ENCODE measurements at places on chromosomes 16 and 17.

DNA sequence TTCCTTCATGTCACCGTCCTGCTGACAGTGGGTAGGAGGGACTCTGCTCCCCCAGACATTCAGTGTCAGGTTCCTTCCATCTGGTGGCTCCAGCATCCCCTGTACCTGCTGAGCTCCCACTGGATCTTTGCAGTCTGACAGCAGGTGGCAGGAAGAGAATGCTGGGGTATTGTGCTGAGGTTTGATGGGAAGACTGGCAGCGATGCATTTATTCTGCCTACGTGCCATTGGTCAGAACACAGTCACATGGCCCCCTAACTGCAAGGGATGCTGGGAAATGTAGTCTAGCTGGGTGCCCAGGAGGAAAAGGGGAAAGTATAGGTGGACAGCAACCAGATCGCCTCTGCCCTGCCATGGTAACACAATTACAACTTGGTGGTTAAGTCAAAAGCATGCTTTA is 44.4 kb downstream of the IRX3 start:
- DNase-seq: no peak

DNA sequence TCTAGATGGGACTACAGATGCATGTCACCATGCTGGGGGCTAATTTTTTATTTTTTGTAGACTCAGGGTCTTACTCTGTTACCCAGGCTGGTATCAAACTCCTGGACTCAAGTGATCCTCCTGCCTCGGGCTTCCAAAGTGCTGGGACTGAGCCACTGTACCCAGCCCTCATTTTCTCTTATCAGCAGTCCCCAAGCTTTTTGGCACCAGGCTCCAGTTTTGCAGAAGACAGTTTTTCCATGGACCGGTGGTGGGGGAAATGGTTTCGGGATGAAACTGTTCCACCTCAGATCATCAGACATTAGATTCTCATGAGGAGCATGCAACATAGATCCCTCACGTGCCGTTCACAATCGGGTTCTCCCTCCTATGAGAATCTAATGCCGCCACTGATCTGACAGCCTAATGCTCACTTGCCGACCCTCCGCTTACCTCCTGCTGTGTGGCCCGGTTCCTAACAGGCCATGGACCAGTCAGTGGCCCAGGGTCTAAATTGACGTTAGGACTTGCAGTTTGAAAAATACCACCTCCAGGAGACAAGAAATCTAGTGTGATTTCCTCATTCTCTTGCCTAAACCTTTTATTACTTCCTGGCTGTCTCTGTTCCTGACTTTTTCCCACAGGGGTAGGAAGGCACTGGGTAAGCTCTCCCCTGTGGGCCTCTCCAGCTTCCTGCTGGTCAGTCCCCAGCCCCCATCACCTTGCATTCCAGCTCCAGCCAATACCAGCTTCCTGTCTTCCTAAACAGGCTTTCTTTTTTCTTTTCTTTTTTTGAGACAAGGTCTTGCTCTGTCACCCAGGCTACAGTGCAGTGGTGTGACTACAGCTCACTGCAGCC is 9.3 kb upstream of the CNP start:
- DNase-seq: no peak

GRCh38 chr17:41615454-41615853 is 2.9 kb upstream of the KRT16 start:
- DNase-seq: no peak

GRCh38 chr16:79286646-79287423 is 313.7 kb downstream of the MAF start:
- peak; percentile 66 for DNase-seq

DNA sequence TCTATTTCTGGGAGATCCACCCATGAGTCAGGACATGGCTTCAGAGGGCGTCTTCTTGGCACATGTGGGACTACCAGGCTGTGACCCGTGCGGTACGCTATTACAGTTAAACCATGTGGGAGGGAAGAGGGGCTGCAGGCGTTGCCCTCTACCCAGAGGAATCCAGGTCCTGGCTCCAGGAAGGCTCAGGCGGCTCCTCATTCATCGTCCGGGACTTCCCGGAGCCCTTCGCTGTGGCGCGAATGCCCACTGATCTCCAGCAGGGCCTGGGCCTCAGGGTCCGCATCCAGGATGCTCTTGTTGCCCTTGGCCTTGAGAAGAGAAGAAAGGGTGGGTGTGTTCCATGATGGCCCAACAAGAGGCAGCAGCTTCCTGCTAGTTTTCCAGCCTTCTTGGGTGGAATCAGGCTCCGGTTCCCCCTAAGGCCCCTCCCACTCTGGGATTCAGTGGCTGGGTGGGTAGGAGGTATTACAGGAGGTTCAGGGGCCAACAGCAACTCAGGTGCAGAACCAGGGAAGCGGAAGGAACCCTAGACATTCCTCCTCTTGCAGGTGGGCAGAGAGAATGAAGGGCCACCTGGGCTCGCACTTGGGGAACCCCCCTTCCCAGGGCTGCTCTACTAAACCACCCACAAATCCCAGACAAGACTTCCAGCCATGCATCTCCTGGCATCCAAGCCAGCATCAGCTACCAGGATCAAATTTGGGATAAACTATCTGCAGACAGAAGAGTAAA is 24.6 kb downstream of the MEAK7 start:
- no peak for DNase-seq

DNA sequence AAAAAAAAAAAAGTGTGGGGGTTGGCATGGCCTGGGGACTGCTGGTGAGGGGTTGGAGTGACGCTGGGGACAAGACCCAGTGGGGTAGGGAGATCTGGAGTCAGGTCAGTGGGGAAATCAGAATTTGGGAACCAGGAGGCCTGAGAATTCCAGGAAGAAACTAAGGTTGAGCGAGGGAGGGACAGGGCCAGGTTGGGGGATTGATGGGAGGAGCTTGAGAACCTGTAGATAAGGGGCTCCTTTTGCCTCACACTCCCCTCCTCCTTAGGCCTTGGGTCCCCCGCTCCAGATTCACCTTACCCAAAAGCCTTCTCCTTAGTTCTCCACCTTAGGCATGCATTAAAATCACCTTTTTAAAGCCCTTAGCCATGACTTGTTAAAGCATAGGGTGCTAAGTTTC is 8.3 kb upstream of the PYDC1 start:
- DNase-seq: no peak

GRCh38 chr17:17225901-17226300 is 11.1 kb downstream of the FLCN start:
- no peak for DNase-seq

- peak; percentile 72 for DNase-seq
Measured at GRCh38 chr17:45052052-45052772, 780 bp upstream of the DCAKD start.

DNA sequence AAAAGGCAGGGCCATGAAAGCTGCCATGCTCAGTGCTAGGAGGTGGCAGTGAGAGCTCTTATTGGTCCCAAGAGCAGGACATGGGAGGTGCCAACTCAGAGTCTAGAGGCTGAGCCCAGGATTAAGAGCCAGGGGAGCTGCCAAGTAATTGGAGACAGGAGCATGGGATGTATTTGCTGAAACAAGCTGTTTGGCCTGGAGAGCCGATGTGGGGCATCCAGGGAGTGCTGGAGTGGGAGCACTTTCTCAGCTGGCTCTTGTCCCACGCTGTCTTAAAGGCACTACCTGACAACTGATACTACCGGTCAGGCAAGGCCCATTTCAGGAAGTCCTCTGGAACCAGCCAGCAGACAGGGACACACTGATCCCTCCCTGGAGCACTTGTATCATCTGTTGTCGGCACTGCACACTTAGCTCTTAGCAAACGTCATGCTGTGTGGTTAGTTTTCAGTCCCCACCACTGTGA is 19.3 kb downstream of the ANKFN1 start:
- no peak for DNase-seq

GRCh38 chr17:41723801-41724475 is 10.5 kb downstream of the HAP1 start:
- DNase-seq: no peak

DNA sequence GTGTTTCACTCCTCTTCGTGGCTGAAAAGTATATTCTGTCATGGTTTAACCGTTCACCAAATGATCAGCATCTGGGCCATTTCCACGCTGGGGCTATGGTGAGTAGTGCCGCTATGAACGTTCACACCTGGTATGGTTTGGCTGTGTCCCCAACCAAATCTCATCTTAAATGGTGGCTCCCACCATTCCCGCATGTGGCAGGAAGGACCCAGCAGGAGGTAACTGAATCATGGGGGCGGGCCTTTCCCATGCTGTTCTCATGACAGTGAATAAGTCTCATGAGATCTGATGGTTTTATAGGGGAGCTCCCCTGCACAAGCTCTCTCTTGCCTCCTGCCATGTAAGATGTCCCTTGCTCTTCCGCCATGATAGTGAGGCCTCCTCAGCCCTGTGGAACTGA is 45.7 kb upstream of the ZNF469 start:
- DNase-seq: no peak

GRCh38 chr16:23082161-23082788 is 67.0 kb downstream of the USP31 start:
- DNase-seq: no peak

GRCh38 chr16:88903267-88903666 is 36.8 kb upstream of the PABPN1L start:
- no peak for DNase-seq

- no peak for DNase-seq
Measured at GRCh38 chr17:27224526-27225315, 69.2 kb upstream of the WSB1 start.

DNA sequence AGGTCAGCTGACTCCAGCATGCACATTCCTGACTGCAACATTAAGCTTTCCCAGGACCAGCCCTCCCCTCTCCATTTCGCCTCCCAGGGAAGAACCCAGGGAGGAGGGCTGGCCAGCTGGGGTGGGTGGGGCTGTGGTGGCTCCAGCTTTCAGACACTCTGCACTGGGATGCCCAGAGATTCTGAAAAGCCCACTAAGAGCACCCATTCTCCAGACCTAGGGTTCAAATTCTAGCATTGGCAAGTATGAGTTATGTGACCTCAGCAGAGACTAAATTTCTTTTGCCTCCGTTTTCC is 7.8 kb downstream of the DLX3 start:
- no peak for DNase-seq

DNA sequence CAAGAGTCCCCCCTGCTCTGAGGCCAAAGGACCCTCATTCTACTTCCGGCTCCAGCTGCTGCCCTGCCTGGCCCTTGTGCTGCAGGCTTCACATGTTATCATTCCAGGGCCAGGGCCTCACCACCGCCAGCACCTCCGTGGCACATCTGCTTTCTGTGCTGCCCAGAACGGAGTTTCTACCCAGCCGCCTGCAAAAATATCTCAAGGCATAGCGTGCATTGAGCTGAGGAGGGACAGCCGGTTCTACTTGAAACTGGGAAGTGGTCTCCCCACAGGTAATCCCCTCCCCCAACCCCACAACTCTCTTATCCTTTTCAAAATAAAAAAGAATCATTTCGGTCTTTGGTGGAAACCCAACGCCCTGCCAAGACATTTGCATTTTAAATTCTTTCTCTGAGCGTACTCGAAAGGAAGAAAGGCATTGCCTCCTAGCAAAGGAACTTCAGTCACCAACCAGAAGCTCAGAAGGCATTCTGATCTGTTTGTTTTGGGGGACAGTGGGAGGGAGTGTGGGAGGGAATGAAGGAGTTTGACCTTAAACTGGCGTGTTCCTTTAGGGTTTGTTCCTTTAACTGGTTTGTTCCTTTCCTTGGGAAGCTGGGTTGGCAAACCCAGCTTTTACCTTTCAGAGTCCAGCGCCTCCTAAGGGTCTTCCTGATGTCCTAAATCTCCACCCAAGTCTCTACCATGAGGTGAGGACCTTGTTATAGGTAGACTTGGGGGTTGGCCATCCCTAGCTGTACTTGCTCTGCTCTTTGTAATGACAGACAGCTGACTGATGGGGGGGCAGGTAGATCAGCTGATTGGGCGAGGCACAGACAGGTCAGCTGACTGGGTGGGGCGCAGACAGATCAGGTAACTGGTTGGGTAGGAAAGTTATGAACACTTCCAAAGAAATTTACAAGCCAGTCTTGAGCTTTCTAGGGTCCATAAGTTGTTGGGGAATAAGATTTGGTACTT is 33.4 kb upstream of the PIK3R6 start:
- DNase-seq: no peak

DNA sequence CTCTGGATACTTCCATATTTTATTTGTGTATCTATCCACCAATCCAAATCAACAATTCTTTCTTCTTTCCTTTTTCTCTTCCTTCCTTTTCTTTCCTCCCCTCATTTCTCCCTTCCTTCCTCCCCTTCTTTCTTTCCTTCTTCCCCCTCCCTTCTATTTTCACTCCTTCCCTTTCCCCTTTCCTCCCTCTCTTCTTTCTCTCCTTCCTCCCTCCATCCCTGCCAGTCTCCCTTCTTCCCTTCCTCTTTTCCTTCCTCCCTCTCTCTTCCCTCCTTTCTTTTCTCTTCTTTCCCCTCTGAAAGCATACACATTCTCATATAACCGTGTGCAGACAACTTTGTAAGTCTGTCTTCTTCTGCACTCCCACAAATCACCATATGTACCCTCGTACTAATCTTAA is 382.3 kb upstream of the MAF start:
- DNase-seq: no peak

- DNase-seq: no peak
Measured at GRCh38 chr16:87964049-87964659, 12.9 kb downstream of the BANP start.

- DNase-seq: peak; percentile 68
Measured at GRCh38 chr17:48616717-48617470, 1.8 kb upstream of the HOXB8 start.

DNA sequence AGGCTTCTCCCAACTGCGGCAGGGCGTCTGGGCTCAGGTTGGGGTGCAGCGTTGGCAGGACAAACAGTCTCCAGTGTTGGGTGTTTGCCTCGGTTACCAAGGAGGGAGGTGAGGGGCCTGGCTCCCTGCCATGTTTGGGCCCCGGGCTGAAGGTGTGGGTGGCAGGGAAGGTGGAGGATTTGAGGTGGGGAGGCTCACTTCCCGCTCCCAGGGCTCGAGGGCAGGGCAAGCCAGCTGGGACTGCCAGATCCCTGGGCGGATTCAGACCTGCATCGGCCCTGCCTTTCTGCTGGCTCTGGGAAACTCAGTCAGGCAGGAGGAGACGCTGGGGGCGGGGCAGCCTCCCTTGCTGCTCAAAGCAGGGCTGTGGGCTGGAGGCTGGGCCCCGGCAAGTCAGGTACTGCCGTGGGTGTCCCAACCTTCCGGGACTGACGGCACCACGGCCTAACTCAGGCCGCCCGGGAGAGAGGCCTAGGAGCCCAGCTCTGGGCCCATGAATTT is 31.3 kb upstream of the KRT17 start:
- peak; percentile 73 for DNase-seq

DNA sequence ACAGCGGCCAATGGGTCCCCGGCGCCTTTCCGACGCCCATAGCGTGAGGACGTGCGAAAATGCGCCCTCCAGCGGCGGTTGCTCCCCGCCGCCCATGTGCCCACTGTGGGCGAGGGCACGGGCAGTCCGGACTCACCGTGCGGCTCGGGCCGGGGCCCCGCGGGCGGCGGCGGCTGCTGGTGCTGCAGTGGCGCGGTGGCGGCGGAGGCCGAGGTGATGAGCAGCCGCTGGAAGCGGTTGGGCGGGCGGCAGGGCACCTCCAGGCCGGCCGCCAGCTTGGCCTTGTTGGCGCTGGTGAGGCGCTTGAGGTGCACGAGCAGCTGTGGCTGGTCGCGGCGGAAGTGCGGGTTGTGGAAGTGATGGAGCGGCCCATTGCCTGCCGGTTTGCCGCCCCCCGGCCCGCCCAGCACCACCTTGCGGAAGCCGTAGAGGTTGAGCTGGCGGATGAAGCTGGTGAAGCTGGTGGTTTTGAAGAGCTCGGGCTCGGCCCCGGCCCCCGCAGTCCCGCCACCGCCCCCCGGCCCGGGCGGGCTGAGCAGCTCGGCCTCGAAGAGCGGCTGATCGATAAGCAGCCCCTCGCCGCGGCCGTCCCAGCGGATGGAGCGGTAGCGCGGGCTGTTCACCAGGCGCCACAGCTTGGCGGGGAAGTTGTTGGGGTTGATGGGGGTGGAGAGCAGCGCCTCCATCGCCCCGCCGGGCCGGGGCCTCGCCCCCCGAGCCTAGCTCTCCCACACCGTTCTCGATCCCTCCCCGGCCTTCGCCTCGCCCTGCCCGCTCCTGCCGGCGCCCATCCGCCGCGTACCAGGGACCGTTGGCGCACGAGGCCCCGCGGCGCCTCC is at the start of gene HSF5:
Gene HSF5 (minus strand): TSS at position 820 of the 839 bp plus-strand sequence. CDS start 134 bp downstream, at position 686.
- peak; percentile 79 for DNase-seq
